ENCODE measurements at places on chromosomes 1 and 21.

- DNase-seq, result no peak
Measured at GRCh38 chr1:190170321-190170720, 307.3 kb downstream of the BRINP3 start.

DNA sequence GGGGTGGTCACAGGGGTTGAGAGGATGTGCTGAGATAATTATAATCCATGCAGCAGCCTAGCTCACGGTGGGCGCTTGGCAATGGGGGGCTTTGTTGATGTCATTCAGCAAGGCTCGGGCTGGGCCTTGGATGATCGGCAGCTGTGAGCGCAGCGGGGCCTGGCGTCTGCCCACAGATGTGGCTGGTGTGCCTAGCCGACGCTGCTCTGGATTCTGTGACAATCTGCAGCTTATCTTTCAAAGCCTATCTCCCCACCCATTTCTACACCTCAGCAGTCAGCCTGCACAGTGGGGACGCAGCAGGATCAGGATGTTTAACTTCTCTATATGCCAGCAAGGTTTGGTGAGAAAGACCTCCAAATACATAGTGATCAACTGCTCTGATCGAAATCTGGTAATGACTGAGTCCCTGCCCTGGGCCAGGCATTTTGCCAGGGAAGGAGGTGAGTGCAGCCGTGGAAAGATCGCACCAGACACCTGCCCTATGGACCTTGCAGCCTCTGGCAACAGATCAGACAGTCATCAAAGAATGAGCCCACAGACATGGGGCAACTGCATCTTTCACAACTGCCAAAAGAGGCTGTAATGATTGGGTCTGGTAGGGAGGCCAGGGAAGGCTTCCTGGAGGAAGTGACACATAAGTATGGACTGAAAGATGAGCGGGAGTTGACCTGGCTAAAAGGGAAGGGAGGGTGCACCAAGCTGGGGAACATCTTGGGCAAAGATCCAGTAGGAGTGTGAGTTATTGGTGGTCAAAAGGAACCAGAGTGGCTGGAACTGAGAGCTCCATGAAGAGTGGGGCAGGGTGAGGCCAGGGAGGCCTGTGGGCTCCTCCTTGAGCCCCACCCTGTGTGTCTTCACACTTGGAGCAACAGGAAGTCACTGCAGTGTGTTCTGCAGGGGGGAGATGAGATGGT, 35.3 kb downstream of the EPHB2 start:
- no peak for DNase-seq

DNA sequence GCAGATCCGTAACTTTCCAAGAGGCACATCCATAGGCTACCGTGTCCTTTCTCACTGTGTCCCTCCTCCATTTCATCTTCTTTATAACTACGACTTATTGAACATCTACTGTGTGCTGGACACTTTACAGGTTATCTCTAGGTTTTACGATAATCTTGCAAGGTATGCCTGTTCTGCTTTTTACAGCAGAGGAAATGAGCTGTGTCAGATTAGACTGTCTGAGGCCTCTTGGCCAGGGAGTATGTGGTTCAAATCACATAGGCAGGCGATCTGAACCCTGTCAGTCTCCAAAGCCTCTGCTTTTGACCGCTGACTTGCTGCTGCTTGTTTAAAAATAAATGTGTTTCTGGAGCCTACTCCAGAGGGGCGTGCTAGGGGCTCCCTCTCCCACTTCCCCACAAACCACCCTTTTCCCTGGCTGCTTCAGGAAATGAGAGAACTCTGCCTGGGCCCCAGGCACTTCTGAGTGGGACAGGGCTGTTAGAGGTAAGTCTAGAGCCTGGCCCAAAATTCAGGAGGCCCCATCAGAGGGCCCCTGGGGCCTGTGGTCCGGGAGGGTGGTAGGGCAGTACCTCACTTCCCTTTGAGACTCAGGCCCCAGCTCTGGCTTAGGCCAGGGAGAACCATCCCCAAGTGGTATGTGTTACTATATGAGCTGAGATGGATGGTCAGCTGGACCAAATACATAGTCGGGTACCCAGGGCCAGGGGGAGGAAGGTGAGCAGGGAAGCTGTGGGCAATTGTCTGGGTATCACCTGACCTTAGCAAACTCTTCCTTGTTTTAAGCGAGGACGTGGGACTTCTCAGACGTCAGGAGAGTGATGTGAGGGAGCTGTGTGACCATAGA, 4.4 kb downstream of the PSEN2 start:
- no peak for DNase-seq

DNA sequence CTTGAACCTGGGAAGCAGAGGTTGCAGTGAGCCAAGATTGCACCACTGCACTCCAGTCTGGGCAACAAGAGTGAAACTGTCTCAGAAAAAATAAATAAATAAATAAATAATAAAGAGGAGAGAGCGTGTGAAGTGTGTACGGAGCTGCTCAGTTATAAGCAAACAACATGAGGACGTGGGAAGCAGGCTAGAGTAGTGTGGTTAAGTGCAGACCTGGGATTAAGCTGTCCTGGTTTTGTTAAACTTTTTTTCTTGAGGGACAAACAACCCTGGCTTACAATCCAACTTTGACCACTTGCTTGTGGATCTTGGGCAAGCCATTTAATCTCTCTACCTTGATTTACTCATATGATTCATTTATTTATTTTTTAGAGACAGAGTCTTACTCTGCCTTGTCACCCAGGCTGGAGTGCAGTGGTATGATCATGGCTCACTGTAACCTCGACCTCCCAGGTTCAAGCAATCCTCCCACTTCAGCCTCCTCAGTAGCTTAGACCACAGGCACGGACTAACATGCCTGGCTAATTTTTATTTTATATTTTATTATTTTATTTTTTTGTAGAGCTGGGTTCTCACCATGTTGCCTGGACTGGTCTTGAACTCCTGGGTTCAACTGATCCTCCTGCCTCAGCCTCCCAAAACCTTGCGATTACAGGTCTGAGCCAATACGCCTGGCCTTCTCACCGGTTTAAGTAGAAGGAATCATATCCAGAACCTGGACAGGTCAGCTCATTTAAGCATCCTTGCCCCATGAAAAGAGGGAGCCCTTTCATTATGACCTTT, 52.7 kb downstream of the RPS6KA1 start:
- DNase-seq, result no peak

- DNase-seq, result no peak
Measured at GRCh38 chr1:14811573-14811972, 213.1 kb downstream of the KAZN start.

GRCh38 chr1:173867141-173867752, 542 bp downstream of the GAS5 start:
- no peak for DNase-seq

DNA sequence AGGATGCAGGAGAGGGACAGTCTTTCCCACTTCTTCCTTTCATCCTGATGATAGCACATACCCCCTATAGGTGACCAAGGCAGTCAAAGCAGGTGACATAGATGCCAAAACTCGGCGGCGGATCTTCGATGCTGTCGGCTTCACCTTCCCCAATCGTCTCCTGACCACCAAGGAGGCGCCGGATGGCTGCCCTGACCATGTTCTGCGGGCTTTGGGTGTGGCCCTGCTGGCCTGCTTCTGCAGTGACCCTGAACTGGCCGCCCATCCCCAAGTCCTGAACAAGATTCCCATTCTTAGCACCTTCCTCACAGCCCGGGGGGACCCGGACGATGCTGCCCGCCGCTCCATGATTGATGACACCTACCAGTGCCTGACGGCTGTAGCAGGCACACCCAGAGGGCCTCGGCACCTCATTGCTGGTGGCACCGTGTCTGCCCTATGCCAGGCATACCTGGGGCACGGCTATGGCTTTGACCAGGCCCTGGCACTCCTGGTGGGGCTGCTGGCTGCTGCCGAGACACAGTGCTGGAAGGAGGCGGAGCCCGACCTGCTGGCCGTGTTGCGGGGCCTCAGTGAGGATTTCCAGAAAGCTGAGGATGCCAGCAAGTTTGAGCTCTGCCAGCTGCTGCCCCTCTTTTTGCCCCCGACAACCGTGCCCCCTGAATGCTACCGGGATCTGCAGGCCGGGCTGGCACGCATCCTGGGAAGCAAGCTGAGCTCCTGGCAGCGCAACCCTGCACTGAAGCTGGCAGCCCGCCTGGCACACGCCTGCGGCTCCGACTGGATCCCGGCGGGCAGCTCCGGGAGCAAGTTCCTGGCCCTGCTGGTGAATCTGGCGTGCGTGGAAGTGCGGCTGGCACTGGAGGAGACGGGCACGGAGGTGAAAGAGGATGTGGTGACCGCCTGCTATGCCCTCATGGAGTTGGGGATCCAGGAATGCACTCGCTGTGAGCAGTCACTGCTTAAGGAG, 2.9 kb downstream of the NCDN start:
- no peak for DNase-seq

- DNase-seq, result peak; percentile 66
Measured at GRCh38 chr1:160777486-160778089, 18.4 kb upstream of the LY9 start.

GRCh38 chr1:63951059-63951946, 177.5 kb downstream of the ROR1 start:
- no peak for DNase-seq

DNA sequence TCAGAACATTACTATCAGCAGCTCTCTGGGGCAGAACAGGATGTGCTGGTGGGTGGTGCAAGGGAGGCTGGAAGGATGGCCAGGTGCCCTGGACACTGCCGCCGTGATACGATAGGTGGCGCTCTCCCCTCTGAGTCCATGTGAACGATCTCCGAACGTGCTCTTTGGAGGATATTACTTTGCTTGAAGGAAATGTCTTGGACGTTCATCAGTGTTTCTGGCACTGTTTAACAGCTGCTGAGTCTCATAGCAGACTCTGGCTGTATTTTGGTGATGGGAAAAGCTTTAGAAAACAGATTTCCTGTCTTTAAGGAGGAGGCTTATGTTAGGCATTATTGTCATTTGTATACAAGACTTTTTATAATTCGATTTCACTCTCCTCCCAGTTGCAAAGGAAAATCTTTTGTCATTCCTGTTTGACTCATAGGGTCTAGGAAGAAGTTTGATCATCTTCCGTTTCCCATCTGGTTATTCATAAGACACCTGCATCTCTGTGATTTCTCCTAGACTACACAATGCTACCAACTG, 386.2 kb upstream of the ADGRL2 start:
- DNase-seq, result no peak

DNA sequence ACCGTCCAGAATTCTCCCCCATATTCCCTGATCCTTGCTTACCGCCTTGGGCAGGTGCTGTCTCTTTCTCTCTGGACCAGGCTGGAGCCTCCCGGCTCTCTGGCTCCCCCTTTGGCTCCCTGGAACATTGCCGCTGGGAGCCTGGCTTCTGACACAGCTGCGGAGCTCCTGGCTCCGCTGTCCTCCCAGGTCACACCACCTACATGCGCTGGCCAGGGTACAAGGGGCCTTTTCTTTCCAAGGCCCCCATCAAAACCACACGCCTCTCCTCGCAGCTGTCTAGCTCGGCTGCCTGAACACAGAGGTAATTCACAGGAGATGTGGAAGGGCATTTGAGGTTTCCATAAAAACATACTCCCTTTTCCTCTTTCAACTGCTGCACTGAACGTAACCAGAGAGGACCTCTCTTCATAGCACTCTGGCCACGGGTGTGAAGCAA, 7.5 kb upstream of the ZNF648 start:
- DNase-seq, result no peak

DNA sequence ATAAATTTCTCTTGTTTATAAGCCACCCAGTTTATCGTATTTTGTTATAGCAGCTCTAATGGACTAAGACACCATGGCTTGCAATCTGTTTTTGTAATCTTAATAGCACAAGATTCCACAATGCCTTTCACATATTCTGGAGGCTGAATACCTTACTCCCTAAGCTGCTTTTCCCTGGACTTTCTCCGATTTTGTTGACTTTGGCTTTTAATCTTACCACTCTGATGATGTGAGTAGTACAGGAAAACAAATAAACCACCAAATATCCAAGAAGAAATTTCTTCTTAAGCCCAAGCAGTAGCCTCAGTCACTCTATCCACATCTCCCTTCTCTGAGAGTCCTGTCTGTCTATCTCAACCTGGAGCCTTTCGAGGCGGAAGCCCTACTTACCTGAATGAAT, 838.6 kb downstream of the LTN1 start:
- no peak for DNase-seq

DNA sequence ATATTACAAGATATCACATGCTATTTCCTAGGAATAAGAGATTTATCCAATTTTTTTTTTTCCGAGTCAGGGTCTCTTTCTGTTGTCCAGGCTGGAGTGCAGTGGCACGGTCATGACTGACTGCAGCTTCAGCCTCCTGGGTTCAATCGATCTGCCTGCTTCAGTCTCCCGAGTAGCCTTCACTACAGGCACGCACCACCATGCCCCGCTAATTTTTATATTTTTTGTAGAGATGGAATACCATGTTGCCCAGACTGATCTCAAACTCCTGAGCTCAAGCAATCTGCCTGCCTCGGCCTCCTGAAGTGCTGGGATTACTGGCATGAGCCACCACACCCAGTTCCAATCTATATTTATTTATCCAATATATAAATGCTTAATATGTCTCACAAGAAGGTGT, 18.0 kb upstream of the WDTC1 start:
- no peak for DNase-seq

DNA sequence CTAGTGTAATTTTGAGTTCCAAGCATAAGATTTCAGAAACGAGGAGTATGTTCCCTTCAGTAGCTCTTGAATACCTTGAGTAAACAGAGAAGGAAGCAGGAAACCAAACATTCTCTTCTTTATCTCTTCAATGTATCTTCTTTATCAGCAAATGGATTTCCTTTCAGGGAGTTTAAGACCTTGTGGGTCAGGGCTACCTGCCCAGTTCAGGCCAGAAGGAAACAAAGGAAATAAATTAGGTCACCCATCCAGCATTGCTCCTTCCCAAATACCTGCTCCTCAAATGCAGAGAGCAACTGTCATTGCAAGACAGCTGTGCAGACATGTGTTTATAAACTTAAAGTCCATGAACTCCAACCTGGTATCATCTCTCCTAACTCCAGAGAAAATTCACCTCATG, 130.1 kb upstream of the SOD1 start:
- DNase-seq, result no peak

DNA sequence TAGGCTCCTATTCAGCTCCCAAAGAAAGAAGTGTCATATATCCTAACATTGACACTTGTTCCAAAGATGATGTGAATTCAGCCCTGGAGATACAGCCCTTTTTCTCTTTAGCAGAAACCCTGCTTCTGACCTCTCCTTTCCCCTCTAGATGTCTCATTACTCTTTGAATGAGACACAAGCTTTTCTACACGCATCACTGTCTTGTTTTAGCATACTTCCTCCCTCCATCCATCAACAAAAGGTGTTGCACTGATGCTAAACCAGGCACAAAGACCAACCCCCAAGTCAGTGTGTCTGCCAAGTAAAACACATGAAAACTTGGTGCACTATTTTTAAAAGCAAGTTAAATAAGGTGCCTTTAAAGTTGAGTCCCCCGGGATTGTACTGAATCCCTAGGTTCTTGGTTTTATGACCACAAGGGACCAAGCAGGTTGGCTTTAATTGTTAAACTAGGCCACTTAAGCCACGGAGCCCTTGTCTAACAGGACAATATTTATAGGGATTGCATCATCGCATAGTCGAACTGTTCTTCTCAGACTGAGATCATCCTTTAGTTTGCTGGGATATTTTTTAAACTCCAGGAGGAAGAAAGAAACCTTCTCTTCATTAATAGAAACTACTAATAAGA, 101.0 kb upstream of the GUCA2B start:
- no peak for DNase-seq

- no peak for DNase-seq
Measured at GRCh38 chr1:18653916-18654315, 23.3 kb downstream of the PAX7 start.

Measured in CD4-positive, alpha-beta T cell treated with Interleukin-4 for 4 hours (primary cell).